ENCODE measurements at places on chromosomes 3 and 15. TPM values are rescaled to one million over a fixed set of nuclear protein-coding genes. Genes with fewer than 3 reads are reported as not detected.

The SRGAP3 gene
- total RNA-seq = 2.4 TPM

The ASB7 gene
- 20.0 TPM for total RNA-seq

The UNC45A gene
- 71.1 TPM for total RNA-seq

The FBXO40 gene
- not detected for total RNA-seq

The CACNA2D3 gene
- total RNA-seq = not detected

The LRRC3B gene
- total RNA-seq = not detected

The PPP1R14D gene
- not detected for total RNA-seq

The SYNPR gene
- not detected for total RNA-seq

DNA sequence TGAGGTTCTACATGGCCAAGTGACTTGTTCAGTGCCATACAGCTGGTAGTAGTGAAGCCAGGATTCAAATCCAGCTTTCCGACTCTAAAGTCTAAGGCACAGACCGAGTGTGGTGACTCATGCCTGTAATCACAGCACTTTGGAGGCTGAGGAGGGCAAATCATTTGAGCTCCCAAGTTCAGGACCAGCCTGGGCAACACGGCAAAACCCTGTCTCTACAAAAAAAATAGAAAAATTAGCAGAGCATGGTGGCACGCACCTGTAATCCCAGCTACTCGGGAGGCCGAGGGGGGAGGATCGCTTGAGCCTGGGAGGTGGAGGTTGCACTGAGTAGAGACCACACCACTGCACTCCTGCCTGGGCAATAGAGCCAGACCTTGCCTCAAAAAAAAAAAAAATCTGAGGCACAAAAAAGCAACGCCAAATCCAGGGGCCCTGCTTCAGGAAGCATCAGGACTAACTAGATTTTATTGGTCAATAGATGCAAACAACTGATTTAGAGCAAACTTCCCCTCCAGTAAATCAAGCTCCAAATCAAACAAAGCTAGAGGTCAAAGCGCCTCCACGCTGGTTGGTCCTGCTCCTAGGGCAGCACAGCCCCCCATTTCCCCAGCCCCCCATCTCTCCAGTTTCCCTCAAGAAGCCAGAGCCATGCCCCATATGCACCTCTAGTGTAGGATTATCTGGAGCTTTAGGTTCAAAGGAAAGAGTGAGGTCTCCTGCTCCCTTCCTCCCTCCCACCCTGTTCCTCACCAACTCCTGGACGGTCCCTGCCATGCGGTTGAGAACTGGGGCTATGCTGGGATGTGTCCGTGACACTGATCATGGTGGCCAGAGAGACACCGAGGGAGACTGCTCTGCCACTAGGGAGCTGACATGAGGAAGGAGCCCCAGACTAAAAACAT, 2.9 kb upstream of the TNK2 start:
- no peak for DNase-seq

DNA sequence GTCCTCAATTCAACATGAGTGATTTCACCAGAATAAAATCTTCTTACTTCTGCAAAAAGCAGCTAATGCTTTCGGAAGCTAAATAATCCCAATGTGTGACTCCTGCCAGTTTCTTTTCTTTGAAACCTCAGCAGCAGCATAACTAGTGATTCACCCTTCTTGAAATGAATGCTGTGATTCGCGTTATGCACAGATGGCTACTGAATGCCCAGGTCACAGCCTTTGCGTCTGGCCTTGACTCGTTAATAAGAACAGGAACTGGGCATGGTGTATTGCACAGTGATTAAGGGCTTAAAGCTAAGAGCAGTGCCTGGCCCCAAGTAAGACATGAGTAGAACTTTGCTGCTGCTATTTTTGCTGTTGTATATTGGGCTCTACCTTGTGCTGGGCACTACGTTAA, 19.0 kb downstream of the CGNL1 start:
- DNase-seq = no peak

DNA sequence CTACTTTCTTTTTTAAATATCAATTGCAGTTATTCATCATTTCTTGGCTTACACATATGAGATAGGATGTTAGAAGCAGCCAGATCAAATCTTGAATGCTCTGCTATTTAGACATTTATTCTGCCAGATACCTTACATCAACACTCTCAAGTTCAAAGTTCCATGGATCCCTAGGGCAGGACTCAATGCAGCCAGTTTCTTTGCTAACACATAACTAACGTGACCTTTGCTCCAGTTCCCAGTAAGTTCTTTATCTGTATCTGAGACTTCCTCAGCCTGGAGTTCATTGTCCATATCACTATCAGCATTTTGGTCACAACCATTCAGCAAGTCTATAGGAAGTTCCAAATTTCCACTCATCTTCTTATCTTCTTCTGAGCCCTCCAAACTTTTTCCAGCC, 939.9 kb downstream of the VGLL3 start:
- no peak for DNase-seq

DNA sequence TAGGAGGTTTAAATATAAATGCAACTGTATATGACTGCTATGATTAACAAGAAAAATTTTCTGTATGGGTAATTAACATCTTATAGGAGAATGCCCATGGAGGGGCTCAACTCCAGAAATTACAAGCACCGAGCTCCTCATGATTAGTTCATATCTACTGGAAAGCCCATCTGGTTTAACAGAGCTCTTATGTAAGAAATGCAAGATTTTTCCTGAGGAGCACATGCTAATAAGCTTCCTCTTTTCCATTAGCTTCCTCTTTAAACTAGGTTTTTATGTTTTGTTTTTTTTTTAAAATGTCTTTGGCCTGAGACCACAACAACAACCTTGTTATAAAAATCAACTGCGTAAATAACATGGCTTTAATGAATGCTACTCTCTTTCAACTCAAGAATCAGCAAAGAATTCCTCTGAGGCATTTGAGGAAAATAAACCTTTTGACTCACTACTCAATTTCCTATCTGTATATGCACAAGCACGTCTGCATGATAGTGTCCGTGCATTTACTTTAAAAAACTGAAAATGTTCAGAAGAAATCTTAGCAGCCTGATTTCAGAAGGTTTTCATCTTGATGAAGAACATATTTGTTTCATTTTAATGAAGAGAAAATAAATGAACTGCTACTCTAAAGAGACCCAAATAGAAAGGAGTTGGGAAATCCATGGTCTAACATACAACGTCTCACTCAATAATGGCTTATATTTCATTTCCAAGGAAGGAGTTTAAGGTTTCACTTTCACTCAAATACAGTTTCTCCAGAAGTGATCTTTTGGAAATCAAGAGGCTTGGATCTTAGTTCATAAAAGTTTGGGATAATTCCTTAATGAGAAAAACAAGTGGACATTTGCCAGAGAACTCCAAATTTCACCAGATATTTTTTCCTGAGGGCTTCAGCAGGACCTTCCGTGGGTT, 180.8 kb downstream of the KCNAB1 start:
- DNase-seq = no peak

DNA sequence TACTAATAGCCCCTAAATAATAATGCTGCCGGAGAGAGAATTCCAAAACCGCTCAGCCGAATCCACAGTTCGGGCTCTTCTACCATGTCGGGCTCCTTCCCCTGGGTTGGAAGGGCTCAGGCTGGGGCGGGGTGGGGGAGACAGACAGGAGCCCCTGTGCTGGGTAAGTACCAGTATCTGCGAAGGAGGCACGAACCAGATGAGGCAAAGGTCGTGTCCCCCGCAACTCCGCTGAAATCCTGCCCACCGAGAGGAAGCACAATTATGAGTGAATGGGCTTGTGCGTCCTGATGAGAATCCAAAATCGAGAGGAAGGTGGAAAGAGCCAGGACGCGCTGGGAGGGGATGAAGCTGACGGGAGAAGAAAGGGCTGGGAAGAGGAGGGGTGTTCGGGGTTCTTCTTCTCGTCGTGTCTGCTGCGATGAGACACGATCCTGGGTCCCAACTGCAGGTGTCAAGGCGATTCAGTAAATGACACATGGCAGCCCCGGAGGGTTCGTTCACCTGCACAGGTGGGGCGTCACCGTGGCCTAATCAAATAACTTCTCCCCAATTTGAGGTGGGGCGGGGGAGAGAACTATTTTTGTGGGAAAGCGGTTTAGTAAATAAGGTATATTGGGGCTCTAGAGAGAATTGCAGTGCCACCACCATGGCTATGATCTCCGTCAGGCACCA, 707 bp upstream of the FAM81A start:
- DNase-seq = no peak

GRCh38 chr15:60507596-60508424, 28.9 kb upstream of the ICE2 start:
- peak; percentile 66 for DNase-seq

DNA sequence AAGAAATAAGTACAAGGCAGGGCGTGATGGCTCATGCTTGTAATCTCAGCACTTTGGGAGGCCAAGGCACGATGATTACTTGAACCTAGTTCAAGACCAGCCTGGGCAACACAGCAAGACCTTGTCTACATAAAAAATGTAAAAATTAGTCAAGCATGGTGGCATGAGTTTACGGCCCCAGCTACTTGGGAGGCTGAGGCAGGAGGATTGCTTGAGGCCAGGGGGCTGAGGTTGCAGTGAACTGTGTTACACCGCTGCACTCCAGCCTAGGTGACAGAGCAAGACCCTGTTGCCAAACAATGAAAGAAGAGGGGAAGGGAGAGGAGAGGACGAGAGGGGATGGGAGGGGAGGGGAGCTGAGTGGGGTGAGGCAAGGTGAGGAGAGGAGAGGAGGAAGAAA, 152.7 kb upstream of the PRICKLE2 start:
- no peak for DNase-seq

GRCh38 chr3:142168514-142168913, 19.2 kb upstream of the TFDP2 start:
- DNase-seq = no peak

- no peak for DNase-seq
Observed at GRCh38 chr3:51535146-51536019, 3.1 kb upstream of the RAD54L2 start.

- DNase-seq = no peak
Observed at GRCh38 chr15:32669896-32670611, 28.5 kb downstream of the SCG5 start.

- no peak for DNase-seq
Observed at GRCh38 chr15:72912121-72912520, 128.6 kb upstream of the ADPGK start.

- no peak for DNase-seq
Observed at GRCh38 chr3:122774564-122774963, 19.1 kb downstream of the HSPBAP1 start.

DNA sequence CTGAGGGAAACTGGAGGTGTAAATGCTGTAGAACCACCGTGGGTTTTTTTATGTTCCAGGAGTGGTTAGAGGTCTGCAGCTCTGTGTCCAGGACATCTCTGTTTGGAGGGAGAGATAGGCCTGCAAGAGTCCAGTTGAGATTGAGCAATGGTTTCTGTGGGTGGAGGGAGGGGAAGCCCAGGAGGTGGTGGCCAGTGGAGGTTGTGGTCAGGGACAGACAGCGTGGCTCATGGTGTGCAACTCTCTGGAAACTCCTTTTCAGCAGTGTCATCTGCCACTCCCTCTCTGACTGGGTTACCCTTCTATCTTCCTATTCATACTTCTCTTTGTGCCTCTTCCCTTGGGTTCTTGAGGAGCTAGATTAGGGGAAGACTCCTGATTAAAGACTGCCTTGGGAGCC, 9.6 kb downstream of the XCR1 start:
- DNase-seq = no peak

- DNase-seq = no peak
Observed at GRCh38 chr15:100714749-100715342, 112.5 kb downstream of the ASB7 start.

GRCh38 chr15:47288794-47289193, 428.5 kb upstream of the SEMA6D start:
- DNase-seq = no peak

- peak; percentile 44 for DNase-seq
Observed at GRCh38 chr15:65077981-65078352, 1.4 kb downstream of the KBTBD13 start.

GRCh38 chr3:107213044-107213669, 164.1 kb upstream of the CCDC54 start:
- DNase-seq = no peak

DNA sequence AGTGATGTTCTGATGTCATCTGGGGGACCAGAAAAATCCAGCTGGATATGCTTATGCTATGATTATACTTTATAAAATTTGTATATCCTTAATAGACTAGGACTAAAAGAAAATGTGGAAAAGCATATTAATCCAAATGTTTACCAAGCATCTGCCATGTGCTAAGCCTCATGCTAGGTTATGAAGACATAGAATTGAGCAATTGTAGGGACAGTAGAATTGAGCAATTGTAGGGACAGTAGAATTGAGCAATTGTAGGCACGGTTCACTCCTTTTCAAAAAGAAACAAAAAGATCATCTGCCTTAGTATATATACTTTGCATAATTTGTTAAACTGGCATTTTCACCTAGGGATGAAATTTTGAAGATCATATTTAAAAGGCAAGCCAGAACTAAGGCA, 18.3 kb downstream of the ABHD5 start:
- no peak for DNase-seq

GRCh38 chr15:78360958-78361718, 21.0 kb downstream of the CRABP1 start:
- no peak for DNase-seq

DNA sequence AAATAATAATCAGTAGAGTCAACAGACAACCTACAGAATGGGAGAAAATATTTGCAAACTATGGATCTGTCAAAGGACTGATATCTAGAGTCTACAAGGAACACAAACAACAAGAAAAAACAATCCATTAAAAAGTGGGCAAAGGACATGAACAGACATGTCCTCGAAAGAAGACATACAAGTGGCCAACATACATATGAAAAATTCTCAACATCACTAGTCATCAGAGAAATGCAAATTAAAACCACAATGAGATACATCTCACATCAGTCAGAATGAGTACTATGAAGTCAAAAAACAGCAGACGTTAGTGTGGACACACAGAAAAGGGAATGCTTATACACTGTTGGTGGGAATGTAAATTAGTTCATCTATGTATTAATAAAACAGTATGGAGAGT, 33.7 kb downstream of the SLC2A2 start:
- DNase-seq = no peak

GRCh38 chr3:23749609-23750008, 56.1 kb upstream of the UBE2E1 start:
- DNase-seq = no peak

GRCh38 chr15:62279041-62279440, 114.0 kb upstream of the C2CD4B start:
- no peak for DNase-seq

GRCh38 chr3:23945663-23945912, 502 bp downstream of the NR1D2 start:
- DNase-seq = no peak

DNA sequence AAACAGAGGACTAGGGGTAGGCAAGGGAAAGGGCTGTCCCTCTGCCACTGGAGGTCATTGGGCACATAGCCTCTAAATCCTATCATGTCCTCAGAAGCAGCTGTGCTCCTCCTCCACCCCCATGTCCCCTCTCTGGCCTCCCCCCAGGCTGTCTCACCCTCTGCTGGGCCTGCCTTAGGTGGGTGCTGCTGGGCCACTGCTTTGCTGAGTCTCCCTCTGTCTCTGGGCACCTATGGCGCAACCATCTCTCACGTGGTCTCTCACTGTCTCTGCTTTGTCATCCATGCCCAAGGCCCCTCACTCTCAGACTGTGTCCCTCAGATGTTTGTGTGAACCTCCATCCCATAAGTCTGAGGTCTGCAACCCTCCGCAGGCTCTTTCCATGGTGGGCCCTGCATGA, 35.0 kb upstream of the IQCF6 start:
- no peak for DNase-seq

Data from CD4-positive, alpha-beta memory T cell (primary cell).